ENCODE measurements at places on chromosomes 12 and 14. TPM values are rescaled to one million over a fixed set of nuclear protein-coding genes. Genes with fewer than 3 reads are reported as not detected.

- DNase-seq, result no peak
Observed at GRCh38 chr12:27388650-27389049, 56.0 kb downstream of the BMAL2 start.

Gene FAM186B
- 0.26 TPM for total RNA-seq

Gene ASCL1
- not detected for total RNA-seq

GRCh38 chr12:67354322-67354721, 85.2 kb downstream of the CAND1 start:
- DNase-seq, result no peak

Gene ARMH4
- under 0.01 TPM for total RNA-seq

DNA sequence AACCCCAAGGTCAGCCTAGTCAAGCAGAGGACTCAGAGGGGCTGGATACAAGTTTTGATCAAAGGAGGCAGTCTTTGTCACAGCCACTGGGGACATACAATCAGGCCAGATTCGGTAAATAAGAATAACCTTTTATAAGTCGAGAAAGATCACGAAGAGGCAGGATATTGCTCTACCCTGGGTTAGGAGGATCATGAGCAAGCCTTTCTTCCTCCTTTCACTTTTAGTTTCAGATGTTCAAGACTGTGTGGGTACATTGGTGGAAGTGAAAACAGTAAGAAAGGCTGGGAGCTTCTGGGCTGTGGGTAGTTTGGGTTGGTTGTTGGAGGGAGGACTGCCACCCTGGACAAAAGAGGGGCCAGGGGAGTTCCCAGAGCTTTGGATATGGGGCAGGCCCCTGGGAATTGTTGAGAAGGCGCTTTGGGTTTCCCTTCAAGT, 127.7 kb downstream of the SNAPC1 start:
- no peak for DNase-seq

- DNase-seq, result peak; percentile 36
Observed at GRCh38 chr14:54503486-54503885, 6.2 kb upstream of the CGRRF1 start.

Gene SRSF9
- total RNA-seq, result 349 TPM

DNA sequence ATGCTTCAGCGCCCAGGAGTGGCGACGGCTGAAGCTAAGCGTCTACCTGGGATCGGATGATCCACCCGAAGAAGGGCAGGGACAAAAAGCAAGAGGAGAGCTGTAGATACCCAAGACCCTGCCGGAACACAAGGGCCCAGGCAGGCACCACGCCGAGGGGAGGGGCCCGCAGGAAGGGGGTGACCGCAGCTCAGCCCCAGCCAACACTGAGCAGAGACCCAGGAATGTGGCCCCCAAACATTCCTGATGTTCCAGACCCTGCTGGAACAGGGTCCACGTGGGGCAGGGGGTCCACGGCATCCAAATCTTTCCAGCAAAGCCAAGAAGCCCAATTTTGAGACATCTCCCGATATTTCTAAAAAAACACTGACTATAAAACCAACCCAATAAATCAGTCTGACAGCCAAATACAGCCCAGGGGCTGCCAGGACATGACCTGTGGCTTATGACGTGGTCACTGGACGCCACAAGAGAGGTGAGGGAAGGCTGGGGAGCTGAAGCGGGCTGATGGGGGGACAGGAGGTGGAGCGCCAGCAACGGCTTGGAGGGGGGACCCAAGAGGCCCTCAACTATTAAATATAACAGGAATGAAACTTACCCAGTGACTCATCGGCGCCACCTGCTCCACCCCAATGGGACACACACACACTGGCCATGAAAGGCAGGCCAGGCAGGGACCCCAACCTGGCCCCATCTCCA, 58.9 kb downstream of the NCOR2 start:
- no peak for DNase-seq

GRCh38 chr14:106530423-106531107, 1004.2 kb downstream of the TMEM121 start:
- DNase-seq, result no peak

- no peak for DNase-seq
Observed at GRCh38 chr12:72089678-72090077, 151.0 kb downstream of the TPH2 start.

Gene KLHL33
- not detected for total RNA-seq

Gene TRPV4
- total RNA-seq, result 0.51 TPM

Gene LRRC9
- total RNA-seq, result not detected

DNA sequence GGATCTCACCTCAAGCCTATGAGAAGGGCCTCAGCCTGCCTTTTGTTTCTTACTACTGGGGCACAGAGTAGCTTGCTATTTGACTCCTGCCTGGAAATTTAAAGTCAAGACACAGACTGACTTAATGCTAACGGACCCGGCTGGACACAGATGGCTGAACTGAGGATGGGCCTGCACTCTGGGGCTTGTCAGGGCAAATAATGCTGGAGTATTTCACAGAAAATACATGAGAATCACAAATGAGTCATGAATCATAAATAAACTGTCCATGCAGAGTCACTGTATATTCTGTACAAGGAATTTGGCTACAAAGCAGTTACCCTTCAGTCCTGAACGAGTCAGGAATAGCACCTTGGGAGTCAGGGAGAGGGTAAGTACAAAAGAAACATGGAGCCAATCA, 683.2 kb upstream of the FOXG1 start:
- DNase-seq, result peak; percentile 36

DNA sequence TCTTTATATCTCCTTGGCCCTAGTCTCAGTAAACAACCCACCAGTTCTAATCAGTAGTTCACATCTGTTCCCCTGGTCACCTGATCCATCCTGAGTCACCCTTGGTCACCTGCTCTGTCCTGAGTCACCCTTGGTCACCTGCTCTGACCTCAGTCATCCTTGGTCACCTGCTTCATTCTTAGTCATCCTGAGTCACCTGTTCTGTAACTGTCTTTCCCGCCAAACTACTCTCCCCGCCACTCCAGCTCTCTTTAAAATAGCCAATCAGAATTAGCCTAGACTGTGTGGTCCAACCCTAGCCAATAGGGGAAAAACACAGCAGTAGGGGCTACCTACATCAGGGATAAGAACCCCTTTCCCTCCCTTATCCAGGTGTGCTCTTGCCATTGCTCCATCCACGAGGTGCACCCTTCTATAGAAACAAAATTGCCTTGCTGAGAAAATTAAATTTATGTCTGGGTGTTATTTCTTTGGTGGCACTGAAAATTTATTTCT, 245.4 kb upstream of the DIO3 start:
- DNase-seq, result no peak

GRCh38 chr12:90003688-90004087, 295.1 kb upstream of the ATP2B1 start:
- DNase-seq, result no peak

Gene GLI1
- total RNA-seq, result 0.26 TPM

Gene FZD10
- 0.77 TPM for total RNA-seq

Gene CMKLR1
- not detected for total RNA-seq

DNA sequence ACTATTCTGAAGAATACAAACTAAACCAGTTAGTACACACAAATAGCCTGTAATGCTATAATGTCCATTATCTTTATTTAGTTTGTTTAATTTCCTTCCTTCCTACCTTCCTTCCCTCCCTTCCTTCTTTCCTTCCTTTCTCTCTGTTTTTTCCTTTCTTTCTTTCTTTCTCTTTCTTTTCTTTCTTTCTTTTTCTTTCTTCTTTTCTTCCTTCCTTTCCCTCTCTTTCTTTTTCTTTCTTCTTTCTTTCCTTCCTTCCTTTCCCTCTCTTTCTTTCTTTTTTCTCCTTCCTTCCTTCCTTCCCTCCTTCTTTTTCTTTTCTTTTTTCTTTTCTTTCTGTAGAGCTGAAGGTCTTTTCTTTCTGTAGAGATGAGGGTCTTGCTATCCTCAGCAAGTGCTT, 131.2 kb downstream of the TMEM30B start:
- DNase-seq, result no peak

DNA sequence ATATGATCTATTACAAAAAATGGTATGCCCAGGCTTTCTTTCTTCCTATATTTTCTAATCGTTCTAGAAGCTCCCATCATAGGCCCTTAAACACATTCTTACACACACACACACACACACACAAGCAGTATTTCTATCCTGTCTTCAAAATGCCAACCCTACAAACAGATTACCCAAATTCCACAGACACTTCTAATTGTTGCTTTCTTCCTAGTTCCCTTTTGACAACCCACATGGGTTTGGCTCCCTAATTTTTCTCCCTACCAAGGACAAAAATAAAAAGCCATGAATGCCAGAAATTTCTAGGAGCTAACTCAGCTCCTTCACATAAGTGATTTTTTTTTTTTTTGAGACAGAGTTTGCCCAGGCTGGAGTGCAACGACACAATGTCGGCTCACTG, 60.3 kb upstream of the NTF3 start:
- DNase-seq, result no peak

Gene AQP6
- total RNA-seq, result not detected

DNA sequence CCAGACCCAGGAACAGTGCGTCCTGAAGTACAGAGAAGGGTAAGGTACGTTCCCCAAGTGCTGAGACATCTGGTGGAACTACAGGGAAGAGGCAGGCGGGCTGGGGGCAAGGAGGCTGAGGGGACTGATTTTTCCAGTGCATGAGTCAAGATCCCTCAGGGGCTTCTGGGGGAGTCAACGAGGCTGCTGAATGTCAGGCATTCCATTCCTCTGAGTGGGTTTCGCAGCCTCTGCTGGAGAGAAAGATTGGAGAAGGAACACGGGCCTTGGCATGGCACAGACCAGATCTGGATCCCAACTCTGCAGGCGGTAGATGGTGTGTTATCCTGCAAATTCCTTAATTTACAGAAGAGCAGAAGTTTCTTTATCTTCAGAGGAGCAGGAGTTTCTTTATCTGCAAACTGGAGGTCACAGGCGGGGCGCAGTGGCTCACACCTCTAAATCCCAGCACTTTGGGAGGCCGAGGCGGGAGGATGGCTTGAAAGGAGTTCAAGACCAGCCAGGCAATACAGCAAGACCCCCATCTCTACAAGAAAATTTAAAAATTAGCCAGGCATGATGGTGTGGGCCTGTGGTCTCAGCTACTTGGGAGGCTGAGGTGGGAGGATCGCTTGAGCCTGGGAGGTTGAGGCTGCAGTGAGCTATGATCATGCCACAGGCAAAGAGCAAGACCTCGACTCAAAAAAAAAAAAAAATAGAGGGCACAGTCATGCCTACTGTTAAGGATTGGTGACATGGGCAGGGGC, 132.6 kb upstream of the MAP1LC3B2 start:
- DNase-seq, result peak; percentile 80

Gene PPM1A
- total RNA-seq, result 35.5 TPM

Gene GPRC5D
- total RNA-seq, result not detected

DNA sequence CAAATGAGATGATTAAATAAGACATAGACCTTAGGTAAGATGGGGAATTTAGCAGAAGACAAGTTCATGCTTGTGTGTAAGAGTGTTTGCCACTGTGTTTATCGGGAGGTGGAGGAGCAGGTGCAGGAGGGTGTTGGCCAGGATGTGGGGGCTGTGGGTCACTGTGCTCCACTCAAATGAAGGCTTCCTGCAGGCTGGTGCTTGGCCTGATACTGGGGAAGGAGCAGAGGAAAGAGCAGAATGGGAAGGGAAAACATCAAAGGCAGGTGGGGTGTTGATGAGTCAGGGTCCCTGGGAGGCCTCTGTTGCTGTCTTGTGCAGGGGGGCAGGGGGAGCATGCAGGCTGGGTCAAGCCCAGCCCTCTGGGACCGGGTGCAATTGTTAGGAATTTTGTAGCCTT, 126.5 kb downstream of the TSPAN9 start:
- peak; percentile 64 for DNase-seq

Gene RPL10L
- not detected for total RNA-seq

DNA sequence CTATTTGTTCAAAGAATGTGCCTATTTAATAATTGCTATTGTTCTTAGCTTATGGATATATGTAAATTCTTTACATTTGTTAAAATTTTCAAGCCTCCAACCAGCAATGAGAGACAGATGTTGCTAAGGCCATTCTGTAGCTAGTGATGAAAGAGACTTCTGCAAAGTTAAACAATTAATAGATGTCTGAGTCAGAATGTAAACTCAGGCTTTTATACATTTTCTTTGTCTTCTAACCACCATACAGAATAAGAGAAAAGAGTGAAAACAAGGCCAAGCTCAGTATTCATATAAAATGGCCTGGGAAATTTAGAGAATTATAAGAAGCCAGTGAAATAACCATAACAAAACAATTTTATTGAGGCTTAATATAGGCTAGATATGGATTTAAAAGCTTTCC, 1102.3 kb upstream of the SEL1L start:
- no peak for DNase-seq

GRCh38 chr12:124277394-124278241, 17.3 kb upstream of the RFLNA start:
- no peak for DNase-seq

Gene KLRC3
- total RNA-seq, result not detected

DNA sequence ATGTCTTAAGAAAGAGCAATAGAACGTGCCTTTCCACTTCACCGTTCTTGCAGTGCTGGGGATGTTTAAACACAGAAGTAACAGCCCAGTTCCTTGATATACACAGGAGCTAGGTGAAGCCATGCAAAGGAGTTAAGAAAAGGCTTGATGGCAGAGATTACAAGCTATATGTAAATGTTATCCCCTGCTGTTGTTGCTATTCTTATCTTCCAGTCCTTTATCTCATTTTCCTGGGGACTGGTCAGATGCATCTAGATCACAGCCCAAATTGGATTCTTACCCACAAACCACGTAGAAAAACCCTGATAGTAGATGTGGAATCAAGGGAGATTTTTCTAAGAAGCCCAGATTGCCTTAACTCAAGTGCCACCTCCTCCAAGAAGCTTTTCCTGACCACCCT, 5.5 kb downstream of the ASCL1 start:
- no peak for DNase-seq

DNA sequence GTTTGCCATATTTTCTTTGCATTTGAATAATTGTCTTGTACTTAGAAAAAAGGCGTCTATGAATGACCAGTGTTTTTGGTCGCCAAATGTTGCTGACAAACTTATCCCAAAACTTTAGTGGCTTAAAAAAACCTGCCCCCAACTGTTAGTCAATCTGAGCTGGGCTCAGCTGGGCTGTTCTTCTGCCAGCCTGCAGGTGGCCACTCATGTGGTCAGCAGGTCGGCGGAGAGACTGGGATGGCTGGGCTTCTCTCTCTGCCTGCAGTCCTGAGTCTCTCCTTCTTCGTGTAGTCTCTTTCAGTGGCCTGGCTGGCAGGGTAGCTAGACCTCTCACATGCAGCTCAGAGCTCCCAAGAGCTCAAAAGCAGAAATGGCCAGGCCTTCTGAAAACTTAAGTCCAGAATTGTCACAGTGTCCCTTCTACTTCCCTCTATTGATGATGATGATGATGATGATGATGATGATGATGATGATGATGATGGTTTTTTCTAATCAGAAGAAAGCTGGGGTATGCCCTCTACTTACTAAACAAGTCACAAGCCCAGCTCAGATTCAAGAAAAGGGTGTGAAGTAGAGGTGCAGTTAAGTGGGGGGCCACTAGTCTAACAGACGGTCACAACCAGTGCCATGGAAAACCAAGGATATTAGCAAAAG, 87.9 kb downstream of the PTPN11 start:
- DNase-seq, result no peak
